ENCODE measurements at places on chromosomes 1 and 21.

GRCh38 chr1:171460018-171460620 lies 25.2 kb upstream of the PRRC2C start:
- DNase-seq = no peak

- DNase-seq = no peak
These were observed 51.1 kb downstream of the PRDM16 start for GRCh38 chr1:3120140-3120539.

GRCh38 chr1:22914156-22914555 lies 58.5 kb downstream of the LACTBL1 start:
- DNase-seq = no peak

DNA sequence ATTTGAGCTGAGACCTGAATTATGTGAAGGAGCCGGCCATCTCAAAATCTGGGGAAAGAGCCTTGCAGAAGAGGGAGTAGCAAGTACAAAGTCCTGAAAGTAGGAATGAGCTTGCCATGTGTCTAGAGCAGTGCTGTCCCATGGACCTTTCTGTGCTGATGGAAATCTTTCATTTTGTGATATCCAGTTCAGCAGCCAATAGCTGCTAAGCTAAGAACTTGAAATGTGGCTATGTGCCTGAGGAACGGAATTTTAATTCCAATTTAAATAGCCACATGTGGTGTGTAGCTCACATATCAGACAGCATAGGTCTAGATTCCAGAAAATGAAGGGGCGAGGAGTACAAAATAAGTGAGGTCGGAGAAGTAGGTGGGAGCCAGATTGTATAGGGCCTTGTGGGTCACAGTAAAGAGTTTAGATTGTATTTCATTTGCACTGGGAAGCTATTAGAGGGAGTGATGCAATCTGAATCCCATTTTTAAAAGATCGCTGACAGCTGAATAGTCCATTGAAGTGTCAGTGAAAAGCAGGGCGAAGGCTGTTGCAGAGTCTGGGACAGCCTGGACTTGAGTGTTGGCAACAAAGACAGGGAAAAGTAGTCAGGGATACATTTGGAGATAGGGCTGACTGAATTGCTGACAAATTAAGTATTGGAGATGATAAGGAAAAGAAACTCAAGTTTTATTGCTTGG lies 80.3 kb downstream of the TMEM200B start:
- no peak for DNase-seq

GRCh38 chr1:231364192-231364591 lies 26.1 kb downstream of the SPRTN start:
- DNase-seq = no peak

- DNase-seq = no peak
These were observed 125.9 kb downstream of the MRPS6 start for GRCh38 chr21:34199121-34199910.

- no peak for DNase-seq
These were observed 297.6 kb downstream of the DISC1 start for GRCh38 chr1:231924180-231924579.

- DNase-seq = no peak
These were observed 32.7 kb upstream of the HP1BP3 start for GRCh38 chr1:20819818-20820217.

DNA sequence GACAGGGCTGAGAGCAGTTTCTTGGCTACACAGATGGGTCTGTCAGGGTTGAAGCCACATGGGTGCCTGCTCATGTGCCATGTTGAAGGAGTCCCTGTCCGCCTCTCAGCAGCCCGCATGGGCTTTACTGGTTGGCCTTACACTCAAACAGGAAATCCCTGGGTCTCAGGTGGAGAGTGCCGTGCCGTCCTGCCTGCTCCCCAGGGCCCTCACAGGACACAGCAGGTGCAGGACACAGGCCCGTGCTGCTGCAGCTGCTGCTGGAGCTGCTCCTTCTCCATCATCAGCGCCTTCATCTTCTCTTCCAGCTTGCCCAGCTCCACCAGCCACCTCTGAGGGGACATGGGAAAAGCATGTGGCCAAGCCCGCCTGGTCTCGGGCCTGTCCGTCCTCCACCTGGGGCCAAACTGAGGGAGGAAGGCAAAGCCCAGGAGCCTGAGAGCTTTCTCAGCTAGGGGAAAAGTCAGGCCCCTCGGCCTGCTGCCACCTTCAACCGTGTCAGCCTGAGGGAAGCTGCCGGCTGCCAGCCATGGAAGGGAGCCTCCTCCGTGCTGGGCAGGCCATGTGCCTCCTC lies 5.5 kb downstream of the SLFNL1 start:
- no peak for DNase-seq

DNA sequence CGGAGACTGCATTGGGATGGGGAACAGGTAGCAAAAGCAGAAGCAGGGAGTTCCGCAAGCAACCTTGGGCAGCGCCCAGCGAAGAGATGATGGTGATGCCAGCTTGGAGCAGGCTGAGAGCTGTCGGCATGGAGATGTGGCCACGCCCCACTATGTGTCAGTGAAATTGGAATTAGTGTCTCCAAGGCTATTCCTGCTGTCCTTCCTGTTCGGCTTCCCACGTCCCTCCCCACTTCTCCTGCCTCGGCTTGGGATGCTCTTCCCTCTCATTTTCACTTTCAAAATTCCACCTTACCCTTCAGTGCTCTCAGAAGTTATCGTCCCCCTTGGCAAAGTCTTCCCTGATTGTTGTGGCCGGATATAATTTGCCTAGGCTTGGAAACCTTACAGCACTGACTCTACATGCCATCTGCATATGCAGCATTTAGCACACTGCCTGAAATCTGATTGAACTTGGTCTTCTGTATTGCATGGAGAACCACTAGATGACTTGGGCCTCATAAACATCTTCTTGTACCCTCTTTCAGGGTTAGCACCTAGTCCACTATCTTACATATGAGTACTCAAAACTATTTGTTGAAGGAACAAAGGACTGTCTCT lies 270.7 kb upstream of the RUNX1 start:
- no peak for DNase-seq

GRCh38 chr1:241639623-241640148 lies 483 bp downstream of the CHML start:
- DNase-seq = no peak

GRCh38 chr1:150237746-150238145 lies 1.8 kb upstream of the ANP32E start:
- DNase-seq = no peak

DNA sequence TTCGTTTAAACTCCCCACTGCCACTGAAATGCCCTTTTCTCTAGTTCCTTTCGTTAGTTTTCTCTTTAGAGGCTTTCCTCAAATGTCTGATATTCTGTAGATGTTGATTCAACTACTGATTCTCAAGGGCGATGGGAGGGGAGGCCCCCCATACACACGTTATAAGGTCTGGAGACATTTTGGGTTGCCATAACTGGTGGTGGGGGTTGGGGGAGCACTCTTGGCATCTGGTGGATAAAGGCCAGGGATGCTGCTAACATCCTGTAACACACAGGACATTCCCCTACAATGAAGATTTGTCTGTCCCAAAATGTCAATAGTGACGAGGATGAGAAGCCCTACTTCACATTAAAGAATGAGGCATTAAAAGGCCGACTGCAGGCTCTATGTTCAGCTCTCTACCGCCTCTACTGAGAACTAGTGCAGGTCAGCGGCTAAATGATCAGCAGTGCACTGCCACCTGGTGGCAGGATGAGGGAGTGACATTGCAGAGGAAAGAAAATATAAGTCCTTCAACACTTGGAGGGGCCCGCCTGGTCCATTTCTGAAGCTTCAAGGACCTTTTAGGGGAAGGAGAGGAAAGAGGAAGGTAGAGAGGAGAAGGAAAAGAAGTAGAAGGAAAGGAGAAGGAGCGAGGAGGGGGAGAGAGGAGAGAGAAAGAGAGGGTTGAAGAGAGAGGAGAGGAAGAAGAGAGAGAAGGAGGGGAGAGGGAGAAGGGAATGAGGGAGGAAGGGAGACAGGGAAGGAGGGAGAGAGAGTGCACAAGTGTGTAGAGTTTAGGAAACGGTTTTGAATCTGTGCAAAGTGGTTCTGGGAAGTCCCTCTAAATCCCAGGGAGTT lies 29.4 kb downstream of the ALG14 start:
- peak; percentile 83 for DNase-seq

GRCh38 chr21:14453339-14454015 lies 70.5 kb upstream of the HSPA13 start:
- no peak for DNase-seq

DNA sequence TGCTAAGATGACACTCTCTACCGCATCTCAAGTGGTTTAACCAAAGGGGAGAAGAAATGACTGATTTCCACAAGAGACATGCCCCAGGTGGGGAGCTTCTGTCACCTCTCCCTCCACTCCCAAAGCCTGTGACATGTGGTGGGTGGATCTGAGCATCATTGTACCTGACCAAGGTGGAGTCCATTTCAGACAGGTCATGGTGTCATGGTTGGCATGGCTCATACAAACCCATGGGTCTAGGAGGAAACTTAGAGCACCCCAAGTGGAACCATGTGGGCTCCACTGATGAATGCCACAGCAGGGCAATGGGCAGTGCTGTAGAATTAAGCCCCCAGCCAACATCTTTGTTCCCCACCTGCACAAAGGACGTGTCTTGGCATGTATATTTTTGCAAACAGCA lies 131.5 kb upstream of the EDN2 start:
- no peak for DNase-seq

DNA sequence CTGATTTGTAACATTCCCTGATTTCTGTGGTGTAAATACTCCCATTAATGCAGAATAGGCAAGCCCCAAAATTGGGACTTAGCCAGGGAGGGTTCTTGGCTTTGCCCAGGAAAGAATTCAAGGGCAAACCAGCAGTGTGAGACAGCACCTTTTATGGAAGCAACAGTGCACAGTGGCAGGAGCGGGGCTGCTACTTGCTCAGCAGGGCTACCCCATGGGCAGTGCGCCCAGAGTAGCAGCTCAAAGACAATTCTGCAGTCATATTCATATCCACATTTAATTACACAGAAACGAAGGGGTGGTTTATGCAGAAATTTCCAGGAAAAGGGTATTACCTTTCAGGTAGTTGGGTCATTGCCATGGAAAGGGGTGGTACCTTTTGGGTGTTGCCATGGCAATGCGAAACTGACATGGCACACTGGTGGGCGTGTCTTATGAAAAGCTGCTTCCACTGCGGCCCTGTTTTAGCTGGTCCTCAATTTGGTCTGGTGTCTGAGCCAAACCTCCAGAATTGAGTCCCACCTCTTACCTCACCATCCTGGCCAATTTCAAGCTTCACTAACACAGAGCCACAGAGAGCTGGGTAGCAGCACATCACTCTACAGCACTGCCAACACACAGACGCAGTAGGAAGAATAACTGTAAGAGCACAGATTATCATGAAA lies 35.9 kb downstream of the FHAD1 start:
- DNase-seq = no peak

- no peak for DNase-seq
These were observed 10.7 kb upstream of the CNR2 start for GRCh38 chr1:23923592-23924499.

DNA sequence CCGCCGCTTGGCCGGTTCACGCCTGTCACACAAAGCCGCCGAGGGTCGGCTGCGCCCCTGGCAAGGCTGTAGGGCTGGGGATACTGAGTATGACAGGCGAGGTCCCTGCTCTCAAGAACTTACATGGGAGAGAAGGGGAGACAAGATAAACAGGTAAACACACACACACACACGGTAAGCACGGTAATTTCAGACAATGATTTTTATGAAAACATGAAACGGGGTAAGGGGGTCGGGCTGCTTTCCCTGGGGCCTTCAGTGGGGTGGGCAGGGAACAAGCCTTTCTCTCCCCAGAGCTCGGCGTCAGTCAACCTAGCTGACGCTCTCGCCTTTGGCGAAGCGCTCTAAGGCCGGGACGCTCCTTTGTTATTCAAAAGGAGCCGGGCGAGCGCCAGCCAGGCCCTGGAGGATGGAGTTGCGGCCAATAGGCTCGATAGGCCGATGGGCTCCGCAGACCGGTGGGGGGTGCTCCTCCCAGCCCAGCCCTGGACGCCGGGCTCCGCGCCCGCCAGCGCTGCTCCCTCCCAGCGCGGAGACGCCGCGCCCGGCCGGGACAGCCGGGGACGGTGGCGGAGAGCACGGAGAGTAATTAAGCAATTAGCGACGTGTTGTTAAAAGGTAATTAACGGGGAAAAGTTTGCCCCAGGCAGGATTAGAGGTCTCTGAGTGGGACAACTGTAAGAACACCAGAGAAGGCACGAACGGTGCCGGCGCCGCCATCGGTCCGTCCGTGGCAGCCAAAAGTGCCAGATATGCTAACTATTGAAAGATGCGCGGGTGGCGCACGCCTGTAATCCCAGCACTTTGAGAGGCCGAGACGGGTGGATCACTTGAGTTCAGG lies 950 bp upstream of the INKA2 start:
- DNase-seq = no peak

- DNase-seq = no peak
These were observed 97.4 kb upstream of the TNR start for GRCh38 chr1:175840787-175841186.

GRCh38 chr1:104092698-104093097 lies 343.0 kb downstream of the AMY1C start:
- DNase-seq = no peak

GRCh38 chr1:27388337-27389005 lies 4.0 kb upstream of the GPR3 start:
- DNase-seq = peak; percentile 52

- DNase-seq = peak; percentile 73
These were observed 4.0 kb upstream of the CEP350 start for GRCh38 chr1:179950651-179951050.

- DNase-seq = no peak
These were observed 219.2 kb downstream of the PTPRC start for GRCh38 chr1:198858033-198858432.

- DNase-seq = no peak
These were observed 428.6 kb upstream of the CAMK1G start for GRCh38 chr1:209154912-209155311.

DNA sequence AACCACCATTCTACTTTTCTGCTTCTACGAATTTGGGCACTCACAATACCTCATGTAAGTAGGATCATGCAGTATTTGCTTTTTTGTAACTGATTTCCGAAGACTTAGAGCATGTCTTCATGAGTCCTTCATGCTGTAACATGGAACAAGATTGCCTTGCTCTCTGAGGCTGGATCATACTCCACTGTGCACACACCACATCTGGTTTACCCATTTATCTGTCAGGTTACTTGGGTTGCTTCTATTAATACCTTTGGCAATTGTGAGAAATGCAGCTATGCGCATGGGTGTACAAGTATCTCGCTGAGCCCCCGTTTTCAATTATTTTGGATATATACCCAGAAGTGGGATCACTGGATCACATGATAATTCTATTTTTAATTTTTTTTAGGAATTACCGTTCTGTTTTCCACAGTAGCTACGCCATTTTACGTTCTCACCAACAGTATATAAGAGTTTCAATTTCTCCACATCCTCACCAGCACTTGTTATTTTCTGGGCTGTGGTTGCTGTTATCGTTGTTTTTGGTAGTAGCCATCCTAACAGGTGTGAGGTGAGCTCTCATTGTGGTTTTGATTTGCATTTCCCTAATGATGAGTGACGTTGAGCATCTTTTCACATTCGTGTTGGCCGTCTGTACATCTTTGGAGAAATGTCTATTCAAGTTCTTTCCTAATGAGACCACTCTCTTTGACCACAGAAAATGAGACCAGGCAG lies 10.7 kb upstream of the SLC2A5 start:
- no peak for DNase-seq

- DNase-seq = no peak
These were observed 49.3 kb downstream of the SH3GLB1 start for GRCh38 chr1:86753700-86754099.

- DNase-seq = no peak
These were observed 12.4 kb downstream of the IFFO2 start for GRCh38 chr1:18943914-18944572.

- no peak for DNase-seq
These were observed 407 bp downstream of the IGSF3 start for GRCh38 chr1:116667078-116667574.
